Mesothelial cell of epicardium (in vitro differentiated cells): ENCODE measurements at places on chromosomes 16 and 17. TPM values are rescaled to one million over a fixed set of nuclear protein-coding genes. Genes with fewer than 3 reads are reported as not detected.

- peaks cover 14% of the 10 kb centered on the region for H3K27me3 ChIP-seq
- no peak overlapping the region for H3K4me3 ChIP-seq
- peak overlapping the region; percentile 32 for H3K27ac ChIP-seq
- H3K36me3 ChIP-seq = no peaks in the 10 kb centered on the region
Observed at GRCh38 chr16:54511222-54511731, 224.7 kb upstream of the IRX3 start.

DNA sequence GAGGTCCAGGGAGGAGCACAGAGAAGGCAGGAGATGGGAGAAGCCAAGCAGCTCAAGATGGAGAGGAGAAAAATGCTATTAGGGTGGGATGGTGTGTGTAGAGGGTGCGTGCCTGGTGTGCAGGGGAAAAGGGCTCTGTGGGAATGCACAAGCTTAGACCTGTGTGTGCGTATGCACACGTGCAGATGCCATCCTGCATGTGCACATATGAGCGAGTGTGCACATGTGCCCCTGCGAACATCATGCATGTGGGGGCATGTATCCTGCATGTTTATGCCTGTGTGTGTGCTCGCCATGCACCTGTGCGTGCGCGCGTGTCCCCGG is 438 bp upstream of the KCNJ12 start:
- no peak for DNase-seq
- H3K4me1 ChIP-seq = peaks cover 14% of the 10 kb centered on the region
- peak overlapping the region; percentile 42 for H3K4me3 ChIP-seq
- peaks cover 77% of the 10 kb centered on the region for H3K27me3 ChIP-seq

- H3K36me3 ChIP-seq = no peaks in the 10 kb centered on the region
- H3K27me3 ChIP-seq = peaks cover 62% of the 10 kb centered on the region
- H3K27ac ChIP-seq = no peak overlapping the region
- H3K4me3 ChIP-seq = no peak overlapping the region
- DNase-seq = no peak
- H3K4me1 ChIP-seq = peaks cover 20% of the 10 kb centered on the region
Observed at GRCh38 chr17:4636474-4637100, 4.9 kb downstream of the ALOX15 start.

GRCh38 chr16:81647527-81647926 is 131.6 kb upstream of the PLCG2 start:
- DNase-seq = no peak
- no peaks in the 10 kb centered on the region for H3K36me3 ChIP-seq
- H3K4me3 ChIP-seq = no peak overlapping the region
- H3K4me1 ChIP-seq = peaks cover 32% of the 10 kb centered on the region
- no peaks in the 10 kb centered on the region for H3K27me3 ChIP-seq
- peak overlapping the region; percentile 16 for H3K27ac ChIP-seq

Gene SLC12A3
- not detected in 3 replicates for total RNA-seq

Gene RGS11
- 3.4 to 4.0 TPM (median 3.5 TPM) in 3 replicates for total RNA-seq

DNA sequence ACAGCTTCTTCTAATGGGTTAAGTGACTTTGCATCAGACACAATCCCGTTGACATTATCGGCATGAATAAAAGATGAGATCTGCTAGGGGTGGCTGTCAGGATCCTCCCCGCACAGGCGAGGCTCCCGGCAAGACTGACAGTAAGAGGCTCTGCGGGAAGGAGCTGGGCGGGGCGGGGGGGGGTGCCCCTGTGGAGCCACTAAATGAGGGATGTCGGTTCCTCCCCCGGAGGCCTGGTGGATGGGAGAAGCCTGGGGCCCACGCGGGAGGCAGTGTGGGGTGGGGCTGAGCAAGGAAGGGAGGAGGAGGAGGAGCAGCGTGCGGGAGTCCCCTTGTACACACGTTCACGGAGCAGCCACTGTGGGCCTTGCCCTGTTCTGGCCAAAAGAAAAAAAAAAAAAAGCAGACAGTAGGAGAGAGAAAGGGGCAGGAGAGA is 190.9 kb upstream of the GSE1 start:
- H3K36me3 ChIP-seq = no peaks in the 10 kb centered on the region
- peaks cover 24% of the 10 kb centered on the region for H3K4me1 ChIP-seq
- peak overlapping the region; percentile 11 for H3K4me3 ChIP-seq
- H3K27ac ChIP-seq = peak overlapping the region; percentile 37
- peak; percentile 23 for DNase-seq

GRCh38 chr16:25217921-25218320 is 1.2 kb downstream of the AQP8 start:
- H3K27ac ChIP-seq = no peak overlapping the region
- H3K36me3 ChIP-seq = no peaks in the 10 kb centered on the region
- H3K4me1 ChIP-seq = no peaks in the 10 kb centered on the region
- H3K4me3 ChIP-seq = no peak overlapping the region

DNA sequence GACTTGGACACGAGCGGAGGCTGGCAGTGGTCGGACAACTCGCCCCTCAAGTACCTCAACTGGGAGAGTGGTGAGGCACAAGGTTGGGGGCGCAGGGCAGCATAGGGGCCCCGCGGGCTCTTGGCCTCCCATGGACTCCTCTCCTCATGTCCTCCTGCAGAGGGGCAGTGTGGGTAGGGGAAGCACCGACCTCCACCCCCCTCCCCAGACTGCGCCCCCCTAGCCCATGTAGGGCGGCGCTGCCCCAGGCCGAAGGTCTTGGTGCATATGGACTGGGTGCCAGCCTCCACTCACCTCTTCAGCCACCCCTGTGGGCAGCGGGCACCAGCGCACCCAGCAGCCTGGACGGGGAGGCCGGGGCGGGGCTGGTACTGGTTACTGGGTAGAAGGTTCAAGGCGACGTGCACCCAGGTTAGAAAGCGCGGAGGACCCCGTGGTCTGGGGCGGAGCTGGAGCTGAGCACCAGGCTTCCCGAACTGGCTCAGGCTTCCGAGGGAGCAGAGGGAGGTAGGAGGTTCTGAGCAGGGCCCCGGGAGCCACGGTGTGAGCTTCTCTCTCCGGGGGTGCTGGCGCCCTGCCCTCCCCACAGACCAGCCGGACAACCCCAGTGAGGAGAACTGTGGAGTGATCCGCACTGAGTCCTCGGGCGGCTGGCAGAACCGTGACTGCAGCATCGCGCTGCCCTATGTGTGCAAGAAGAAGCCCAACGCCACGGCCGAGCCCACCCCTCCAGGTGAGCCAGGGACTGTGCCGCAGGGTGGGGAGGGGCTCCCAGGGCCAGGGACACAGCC is 39.5 kb downstream of the MRC2 start:
- no peaks in the 10 kb centered on the region for H3K27me3 ChIP-seq
- no peak for DNase-seq
- H3K36me3 ChIP-seq = peaks cover 8% of the 10 kb centered on the region
- no peak overlapping the region for H3K4me3 ChIP-seq

- H3K27ac ChIP-seq = peak overlapping the region; percentile 44
- peaks cover 2% of the 10 kb centered on the region for H3K4me1 ChIP-seq
- H3K27me3 ChIP-seq = no peaks in the 10 kb centered on the region
Observed at GRCh38 chr17:32323811-32324491, 18.0 kb downstream of the C17orf75 start.

Gene SLC13A2
- total RNA-seq = not detected in 3 replicates

- peak; percentile 82 for DNase-seq
- peak overlapping the region; percentile 67 for H3K4me3 ChIP-seq
- peaks cover 36% of the 10 kb centered on the region for H3K27me3 ChIP-seq
- peak overlapping the region; percentile 67 for H3K27ac ChIP-seq
Observed at GRCh38 chr17:73645050-73645871, 1.0 kb upstream of the SDK2 start.

Gene POLR3E
- 68.9 to 71.4 TPM (median 69.7 TPM) in 3 replicates for total RNA-seq

Gene PHOSPHO1
- 0.25 to 0.40 TPM in 2 of 3 replicates, not detected in the other for total RNA-seq

DNA sequence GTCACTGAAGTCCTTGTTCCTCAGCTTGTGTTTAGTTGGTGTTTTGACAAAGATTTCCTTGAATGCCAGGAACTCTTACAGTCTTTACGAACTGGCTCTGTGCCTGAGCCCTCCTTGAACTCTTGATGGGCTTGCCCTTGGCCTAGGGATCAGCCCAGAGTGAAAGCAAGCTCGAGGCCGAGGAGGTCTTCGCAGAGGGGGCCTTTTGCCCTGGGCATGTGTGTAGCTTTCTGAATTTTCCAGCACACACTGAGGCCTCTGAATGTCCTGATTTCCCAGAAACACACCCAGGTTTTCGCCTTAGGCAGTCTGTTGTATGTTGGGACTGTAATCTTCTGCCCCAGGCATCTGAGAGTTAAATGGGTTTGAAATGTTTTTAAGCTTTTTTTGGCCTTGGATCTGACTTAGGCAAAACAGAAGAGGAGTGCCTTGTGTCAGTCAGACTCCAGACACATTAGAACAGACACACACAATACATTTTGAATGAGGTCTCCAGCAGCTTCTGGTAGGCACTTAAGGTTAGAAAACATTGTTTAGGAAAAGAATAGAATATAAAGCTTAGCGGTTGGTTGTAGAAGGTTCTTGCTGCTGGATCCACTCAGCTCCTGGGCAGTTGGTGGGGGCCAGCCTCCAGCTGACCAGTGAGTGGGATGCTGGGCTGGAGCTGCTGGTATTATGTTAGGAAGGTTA is 17.1 kb downstream of the FOXK2 start:
- H3K4me1 ChIP-seq = peaks cover 51% of the 10 kb centered on the region
- no peaks in the 10 kb centered on the region for H3K36me3 ChIP-seq
- no peaks in the 10 kb centered on the region for H3K27me3 ChIP-seq
- H3K27ac ChIP-seq = peak overlapping the region; percentile 92

DNA sequence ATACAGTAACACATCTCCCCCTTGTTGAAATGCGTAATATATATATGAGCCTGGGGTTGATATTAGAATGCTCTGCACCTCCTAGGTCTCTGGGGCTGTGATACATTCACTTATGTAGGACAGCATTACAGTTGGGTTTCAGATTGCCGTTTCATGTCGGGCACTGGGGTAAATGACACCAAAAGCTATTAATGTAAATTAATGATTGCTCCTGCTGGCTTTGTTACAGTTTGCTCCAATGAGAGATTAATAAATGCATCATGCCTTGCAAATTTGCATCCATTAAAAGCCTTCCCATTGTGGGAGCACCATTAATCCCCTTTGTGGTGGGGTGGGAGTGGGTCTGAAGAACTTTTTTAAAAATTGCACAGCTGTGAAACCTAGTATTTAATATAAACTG is 584.4 kb upstream of the EEF2KMT start:
- peaks cover 3% of the 10 kb centered on the region for H3K27me3 ChIP-seq
- no peak overlapping the region for H3K27ac ChIP-seq
- H3K4me1 ChIP-seq = no peaks in the 10 kb centered on the region
- no peak for DNase-seq
- no peak overlapping the region for H3K4me3 ChIP-seq

DNA sequence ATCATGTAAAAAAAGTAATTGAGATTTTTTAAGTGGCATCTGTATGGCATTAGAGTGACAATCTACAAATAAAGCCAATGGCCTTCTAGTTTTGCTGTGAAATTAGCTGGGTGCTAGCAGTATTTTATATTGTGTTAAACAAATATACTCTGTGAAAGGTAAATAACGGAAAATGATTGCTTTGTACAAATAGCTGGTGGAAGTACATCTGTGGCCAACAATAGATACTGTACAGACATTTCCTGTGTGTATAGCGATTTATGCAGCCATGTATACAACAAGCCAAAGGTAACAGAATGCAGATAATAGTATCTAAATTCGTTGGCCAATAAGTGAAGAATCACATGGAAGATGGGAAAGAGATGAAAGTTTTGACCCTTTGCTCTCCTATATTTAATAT is 26.6 kb downstream of the IQCK start:
- peaks cover 5% of the 10 kb centered on the region for H3K36me3 ChIP-seq
- peaks cover 38% of the 10 kb centered on the region for H3K4me1 ChIP-seq
- H3K27ac ChIP-seq = no peak overlapping the region
- no peak overlapping the region for H3K4me3 ChIP-seq

Gene CLUH
- total RNA-seq = 46.6 to 49.9 TPM (median 46.9 TPM) in 3 replicates

Gene P2RX5
- total RNA-seq = 0.18 to 0.66 TPM (median 0.24 TPM) in 3 replicates

DNA sequence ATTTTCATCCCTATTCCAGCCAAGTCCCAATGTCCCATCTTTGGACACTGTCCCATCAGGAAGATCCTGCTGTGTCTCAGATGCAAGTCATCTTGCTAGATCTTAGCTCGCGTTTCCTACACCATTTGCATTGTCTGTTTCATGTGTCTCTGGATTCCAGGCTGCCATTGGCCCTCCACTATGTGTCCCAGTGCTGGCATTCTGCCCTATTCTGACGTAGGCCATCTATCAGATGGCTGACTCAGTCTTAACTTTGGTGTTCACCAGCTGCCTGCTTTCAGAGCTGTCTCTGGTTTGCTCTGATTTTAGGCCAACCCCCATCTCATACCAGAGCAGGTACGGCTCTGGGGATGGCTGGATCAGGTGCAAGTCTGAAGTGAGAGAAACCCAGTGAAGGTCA is 300.9 kb upstream of the ASIC2 start:
- H3K4me3 ChIP-seq = no peak overlapping the region
- H3K27ac ChIP-seq = no peak overlapping the region
- H3K36me3 ChIP-seq = no peaks in the 10 kb centered on the region
- peaks cover 4% of the 10 kb centered on the region for H3K4me1 ChIP-seq

- H3K27ac ChIP-seq = no peak overlapping the region
- peaks cover 13% of the 10 kb centered on the region for H3K36me3 ChIP-seq
- no peaks in the 10 kb centered on the region for H3K27me3 ChIP-seq
- H3K4me3 ChIP-seq = no peak overlapping the region
- DNase-seq = no peak
Observed at GRCh38 chr16:53900667-53901066, 196.7 kb downstream of the FTO start.

- DNase-seq = no peak
- H3K27ac ChIP-seq = no peak overlapping the region
- H3K4me1 ChIP-seq = no peaks in the 10 kb centered on the region
- peaks cover 4% of the 10 kb centered on the region for H3K27me3 ChIP-seq
- no peak overlapping the region for H3K4me3 ChIP-seq
Observed at GRCh38 chr17:3986270-3986938, 22.2 kb upstream of the ATP2A3 start.

Gene CCDC40
- total RNA-seq = 20.6 to 25.9 TPM (median 23.5 TPM) in 3 replicates

DNA sequence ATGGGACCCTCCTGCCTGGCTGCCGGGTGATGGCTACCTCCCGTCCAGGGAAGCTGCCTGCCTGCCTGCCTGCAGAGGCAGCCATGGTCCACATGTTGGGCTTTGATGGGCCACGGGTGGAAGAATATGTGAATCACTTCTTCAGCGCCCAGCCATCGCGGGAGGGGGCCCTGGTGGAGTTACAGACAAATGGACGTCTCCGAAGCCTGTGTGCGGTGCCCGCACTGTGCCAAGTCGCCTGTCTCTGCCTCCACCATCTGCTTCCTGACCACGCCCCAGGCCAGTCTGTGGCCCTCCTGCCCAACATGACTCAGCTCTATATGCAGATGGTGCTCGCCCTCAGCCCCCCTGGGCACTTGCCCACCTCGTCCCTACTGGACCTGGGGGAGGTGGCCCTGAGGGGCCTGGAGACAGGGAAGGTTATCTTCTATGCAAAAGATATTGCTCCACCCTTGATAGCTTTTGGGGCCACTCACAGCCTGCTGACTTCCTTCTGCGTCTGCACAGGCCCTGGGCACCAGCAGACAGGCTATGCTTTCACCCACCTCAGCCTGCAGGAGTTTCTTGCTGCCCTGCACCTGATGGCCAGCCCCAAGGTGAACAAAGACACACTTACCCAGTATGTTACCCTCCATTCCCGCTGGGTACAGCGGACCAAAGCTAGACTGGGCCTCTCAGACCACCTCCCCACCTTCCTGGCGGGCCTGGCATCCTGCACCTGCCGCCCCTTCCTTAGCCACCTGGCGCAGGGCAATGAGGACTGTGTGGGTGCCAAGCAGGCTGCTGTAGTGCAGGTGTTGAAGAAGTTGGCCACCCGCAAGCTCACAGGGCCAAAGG is 36.8 kb downstream of the NLRC5 start:
- no peak for DNase-seq
- no peak overlapping the region for H3K4me3 ChIP-seq
- H3K4me1 ChIP-seq = no peaks in the 10 kb centered on the region

GRCh38 chr17:41972571-41973407 is 6.2 kb downstream of the CNP start:
- H3K4me1 ChIP-seq = peaks cover 7% of the 10 kb centered on the region
- no peak for DNase-seq
- no peaks in the 10 kb centered on the region for H3K27me3 ChIP-seq
- no peak overlapping the region for H3K4me3 ChIP-seq

- peaks cover 68% of the 10 kb centered on the region for H3K27me3 ChIP-seq
- DNase-seq = peak; percentile 53
- no peak overlapping the region for H3K4me3 ChIP-seq
- peaks cover 11% of the 10 kb centered on the region for H3K4me1 ChIP-seq
Observed at GRCh38 chr17:45235416-45236281, 14.0 kb downstream of the FMNL1 start.

Gene CIITA
- total RNA-seq = 0.20 TPM in 2 of 3 replicates, not detected in the other
